ENCODE measurements at places on chromosomes 3 and 15.
A peak's percentile ranks its signal among the peaks of the same experiment; 100 is the strongest.

DNA sequence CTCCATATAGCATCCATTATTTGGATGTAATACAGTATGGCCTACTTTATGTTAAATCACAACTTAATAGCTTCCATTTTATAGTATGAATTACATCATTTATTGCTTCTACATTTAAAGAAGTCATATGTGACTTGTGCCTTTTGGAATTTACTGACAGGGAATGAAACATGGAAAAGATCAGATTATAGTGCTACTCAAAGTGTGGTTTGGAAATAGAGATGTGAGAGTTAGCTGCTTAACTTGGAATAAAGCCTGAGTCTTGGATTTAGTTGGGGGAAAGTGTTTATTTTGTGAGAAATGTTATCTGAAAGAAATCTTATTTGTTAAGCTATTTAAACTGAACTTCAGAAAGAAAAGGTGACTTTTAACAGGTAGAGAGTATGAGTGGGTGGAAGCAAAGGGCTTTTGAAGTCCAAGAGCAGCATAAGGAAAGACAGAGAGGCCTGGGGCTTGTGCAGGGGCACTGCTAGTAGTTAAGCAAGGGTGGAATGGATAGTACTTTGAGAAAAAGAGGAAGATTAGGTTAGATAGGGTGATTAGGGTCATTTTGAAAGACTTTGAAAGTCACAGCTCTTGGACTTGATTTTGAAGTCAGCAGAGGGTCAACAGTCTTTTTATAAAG, 60.5 kb downstream of the SLMAP start:
- DNase-seq: no peak

DNA sequence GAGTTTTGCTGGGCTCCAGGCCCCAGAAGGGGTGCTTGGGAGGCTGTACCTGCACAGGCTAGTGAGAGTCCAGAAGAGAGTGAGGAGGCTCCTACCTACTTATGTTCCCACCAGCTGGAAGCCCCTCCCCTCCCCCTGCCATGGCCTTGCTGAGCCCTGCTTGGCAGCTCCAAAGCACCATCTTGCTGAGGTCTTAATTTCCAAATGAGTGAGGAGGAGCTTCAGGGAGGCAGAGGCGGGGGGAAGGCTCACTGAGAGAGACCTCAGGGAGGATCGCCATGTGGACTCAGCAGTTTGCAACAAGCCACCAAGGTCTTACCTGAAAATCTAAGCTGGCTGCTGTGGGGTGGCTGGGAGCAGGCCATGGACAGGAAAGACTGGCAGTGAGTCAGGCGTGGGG, 8.7 kb upstream of the CACNA2D2 start:
- DNase-seq: no peak

GRCh38 chr15:75051191-75051608, 27.8 kb downstream of the PPCDC start:
- DNase-seq: no peak

GRCh38 chr3:60047426-60048200, 997.8 kb upstream of the CFAP20DC start:
- no peak for DNase-seq

DNA sequence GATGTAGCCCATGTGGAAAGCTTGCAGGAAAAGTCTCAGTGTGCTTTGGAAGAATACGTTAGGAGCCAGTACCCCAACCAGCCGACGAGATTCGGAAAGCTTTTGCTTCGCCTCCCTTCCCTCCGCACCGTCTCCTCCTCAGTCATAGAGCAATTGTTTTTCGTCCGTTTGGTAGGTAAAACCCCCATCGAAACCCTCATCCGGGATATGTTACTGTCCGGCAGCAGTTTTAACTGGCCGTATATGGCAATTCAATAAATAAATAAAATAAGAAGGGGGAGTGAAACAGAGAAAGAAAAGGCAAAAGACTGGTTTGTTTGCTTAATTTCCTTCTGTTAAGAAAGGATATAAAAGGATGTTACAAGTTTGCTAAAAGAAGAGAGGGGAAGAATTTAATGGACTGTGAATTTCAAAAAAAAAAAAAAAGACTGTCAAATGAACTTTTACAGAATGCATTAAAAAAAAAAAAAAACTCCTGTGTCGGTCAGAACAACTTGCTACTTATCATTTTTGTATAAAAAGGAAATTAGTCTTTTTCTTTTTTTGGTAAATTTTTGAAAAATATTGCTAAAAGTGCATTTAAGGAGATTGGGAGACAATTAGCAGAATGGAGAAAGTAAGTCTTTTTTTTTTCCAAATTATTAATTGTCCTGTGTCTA, 7.0 kb downstream of the NR2F2 start:
- no peak for DNase-seq

- no peak for DNase-seq
These were observed 102.6 kb upstream of the SLC6A6 start for GRCh38 chr3:14299767-14300166.

GRCh38 chr3:115627180-115628074, 4.1 kb downstream of the GAP43 start:
- no peak for DNase-seq

GRCh38 chr3:28077572-28077971, 163.8 kb upstream of the CMC1 start:
- no peak for DNase-seq

DNA sequence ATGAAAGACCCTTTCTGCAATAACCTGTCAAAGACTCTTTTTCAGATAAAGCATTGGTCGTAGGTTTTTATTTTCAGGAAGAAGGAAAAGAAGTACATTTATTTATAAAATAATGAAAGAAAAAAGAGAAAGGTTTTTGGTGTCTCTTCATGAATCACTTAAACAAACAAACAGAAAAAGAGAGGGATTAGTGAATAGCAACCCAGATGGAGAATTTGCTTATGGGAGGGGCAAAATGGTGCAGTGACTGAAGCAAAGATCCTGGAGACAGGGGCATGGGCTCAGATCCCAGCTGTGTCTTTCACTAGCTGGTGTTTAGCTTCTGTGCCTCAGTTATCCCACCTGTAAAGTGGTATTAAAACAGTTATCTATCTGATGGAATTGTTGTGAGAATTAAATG, 78.6 kb upstream of the PFN2 start:
- DNase-seq: no peak

- no peak for DNase-seq
These were observed 167.4 kb downstream of the NTRK3 start for GRCh38 chr15:88089024-88089620.

- no peak for DNase-seq
These were observed 47.6 kb upstream of the ST8SIA2 start for GRCh38 chr15:92346063-92346462.

DNA sequence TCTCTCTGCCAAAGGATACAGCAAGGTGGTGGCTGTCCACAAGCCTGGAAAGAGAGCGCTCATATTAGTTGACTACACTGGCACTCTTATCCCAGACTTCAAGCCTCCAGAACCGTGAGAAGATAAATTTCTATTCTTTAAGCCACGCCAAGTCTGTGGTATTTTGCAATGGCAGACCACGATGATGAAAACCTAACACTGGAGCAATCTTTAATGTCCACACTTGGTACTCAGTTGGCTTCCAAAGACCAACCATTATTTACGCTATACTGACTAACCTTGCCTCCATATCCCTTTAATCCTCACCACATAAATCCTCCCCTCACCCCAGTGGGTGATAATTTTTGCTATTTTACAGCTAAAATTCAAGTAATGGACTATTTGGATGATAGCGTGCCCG, 16.9 kb upstream of the LACTB start:
- no peak for DNase-seq

DNA sequence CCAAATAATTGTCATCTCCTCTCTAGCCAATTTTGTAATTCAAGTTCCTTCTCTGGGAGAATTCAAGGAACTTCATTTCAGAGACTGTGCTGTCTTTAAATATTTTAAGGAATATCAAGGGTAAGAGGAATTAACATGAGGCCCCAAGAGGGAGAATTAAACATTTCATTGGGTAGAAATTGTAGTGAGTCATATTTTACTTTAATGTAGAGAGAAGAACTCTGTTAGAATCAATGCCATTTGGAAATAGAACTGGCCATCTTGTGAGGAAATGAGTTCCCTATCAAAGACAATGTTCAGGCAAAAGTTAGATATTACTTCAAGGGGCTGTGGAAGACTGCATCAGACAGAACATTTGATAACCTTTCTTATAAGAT, 43.5 kb upstream of the TP63 start:
- DNase-seq: no peak

DNA sequence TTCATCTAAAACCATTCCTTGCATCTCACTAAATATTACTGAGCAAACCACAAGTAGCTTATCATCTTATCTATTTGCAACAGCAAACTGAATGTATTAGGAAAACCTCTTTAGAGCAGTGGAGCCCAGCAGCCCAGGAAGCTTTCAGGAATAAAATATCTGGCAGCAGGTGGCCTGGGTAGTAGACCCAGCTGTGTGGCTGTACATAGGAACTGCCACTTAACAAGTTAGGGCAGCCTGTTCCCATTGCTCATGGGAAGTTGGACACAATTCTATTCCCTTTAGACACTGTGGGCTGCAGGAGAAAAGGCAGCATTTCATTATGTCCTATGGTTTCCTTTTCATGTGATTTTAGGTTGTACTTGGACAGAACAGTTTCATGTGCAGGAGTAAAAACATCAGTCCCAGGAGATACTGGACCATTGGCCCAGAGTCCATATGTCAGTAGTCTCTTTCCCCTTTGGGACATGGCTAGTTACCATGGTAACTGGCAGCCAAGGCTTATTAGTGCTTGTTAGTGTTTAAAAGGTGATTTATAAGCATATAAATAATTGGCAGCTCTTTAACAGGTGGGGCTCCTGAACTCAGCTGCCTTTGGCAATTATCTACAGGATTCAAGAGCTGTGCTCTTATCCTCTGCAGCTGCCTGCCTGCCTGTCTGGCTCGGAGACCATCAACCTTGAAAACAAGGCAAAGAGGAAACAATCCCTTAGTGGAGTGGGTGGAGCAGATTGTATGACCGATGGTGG, 28.9 kb upstream of the LSAMP start:
- DNase-seq: no peak

GRCh38 chr3:127644641-127645370, 15.8 kb downstream of the PODXL2 start:
- DNase-seq: no peak

- no peak for DNase-seq
These were observed 856.2 kb downstream of the TUSC7 start for GRCh38 chr3:117565777-117566176.

DNA sequence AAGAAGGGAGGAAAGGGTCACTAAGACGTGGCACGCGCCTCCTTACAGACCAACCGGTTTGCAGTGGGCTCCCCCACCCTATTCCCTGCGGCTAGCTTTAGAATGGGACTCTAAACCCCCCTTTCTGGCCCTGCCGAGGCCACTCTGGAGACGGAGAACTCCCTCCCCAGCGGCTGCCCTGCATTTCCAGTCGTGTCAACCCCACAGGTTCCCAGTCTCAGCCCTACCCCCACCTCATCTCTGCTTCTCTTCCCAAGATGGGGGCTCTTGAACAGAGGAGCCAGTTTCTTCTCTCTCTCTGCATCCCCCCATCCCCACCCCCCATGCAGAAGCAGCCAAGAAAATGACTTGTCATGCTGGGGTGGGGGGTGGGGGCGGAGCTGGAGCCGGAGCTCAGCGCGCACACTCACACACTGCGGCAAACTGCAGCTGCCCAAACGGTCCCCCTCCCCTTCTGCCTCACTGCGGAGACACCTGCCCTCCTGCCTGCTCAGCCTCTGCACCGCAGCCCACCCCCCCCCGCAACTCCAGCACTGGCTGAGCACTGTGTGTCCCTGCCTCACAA, 871 bp downstream of the MAP1A start:
- DNase-seq: peak; percentile 70

DNA sequence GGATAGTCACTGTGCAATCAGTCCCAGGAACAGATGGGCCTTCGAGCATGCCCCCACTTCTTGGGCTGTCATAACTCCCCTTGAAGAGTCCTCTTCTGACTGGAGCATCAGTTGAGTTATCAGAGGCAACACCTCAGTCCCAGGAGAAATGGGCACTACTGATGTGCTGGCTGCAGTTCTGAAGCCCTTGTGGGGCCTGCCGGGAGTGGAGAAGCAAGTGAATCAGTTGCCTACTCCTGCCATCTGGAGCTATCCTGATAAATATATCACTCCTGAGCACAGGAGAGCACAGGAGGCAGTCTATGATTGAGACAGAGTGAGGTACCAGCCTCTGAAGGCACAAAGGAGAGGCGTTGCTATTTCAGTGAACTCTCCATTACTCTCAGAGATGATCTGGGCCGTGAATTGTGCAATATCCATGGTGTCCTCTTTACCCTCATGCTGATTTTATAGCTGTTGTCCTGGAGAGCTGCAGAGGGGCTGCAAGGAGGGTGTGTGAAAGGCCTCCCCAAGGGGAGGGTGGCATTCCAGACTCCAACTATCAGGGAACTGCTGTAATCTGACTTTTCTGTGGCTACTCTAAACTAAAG, 344.2 kb upstream of the ROPN1 start:
- no peak for DNase-seq

DNA sequence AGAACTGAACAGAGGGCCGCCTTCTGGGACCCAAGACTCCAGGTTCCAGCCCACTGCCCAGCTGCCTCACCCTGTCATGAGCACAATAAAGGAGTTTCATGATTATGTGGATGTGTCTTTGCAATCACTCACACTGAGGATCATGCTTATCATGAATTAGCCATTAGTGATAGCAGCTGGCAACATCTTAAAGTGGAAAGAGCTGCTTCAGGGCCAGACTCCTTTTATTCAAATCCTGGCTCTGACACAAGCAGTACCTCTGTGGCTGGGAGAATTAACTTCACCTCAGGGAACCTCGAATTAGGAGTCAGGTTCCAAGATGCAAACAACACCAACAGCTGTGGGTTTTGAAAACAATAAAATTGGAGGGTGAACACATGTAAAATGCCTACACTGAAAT, 6.6 kb upstream of the SCAP start:
- no peak for DNase-seq

- DNase-seq: no peak
These were observed 62.0 kb upstream of the ZBTB38 start for GRCh38 chr3:141306276-141306675.

DNA sequence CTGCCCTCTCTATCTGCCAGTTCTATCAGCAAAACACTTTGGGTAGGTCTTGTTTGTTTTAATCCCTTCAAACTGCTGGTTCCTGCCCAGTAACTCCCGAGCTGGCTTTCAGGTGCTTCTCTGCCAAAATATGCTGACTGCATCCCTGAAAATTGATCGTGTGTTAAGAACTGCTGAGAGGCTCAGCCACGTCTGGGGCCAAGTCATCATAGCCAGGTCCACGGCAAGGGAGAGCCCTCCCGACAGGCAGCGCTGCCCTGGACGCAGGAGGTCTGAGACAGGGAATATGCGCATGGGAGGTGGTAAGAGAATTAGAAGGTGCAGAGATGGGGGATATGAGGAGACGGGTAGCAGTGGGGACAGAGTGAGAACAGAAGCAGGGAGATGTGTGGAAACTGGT, 179.7 kb upstream of the TOPAZ1 start:
- no peak for DNase-seq

- no peak for DNase-seq
These were observed 392.6 kb upstream of the NAALADL2 start for GRCh38 chr3:174466471-174467054.

DNA sequence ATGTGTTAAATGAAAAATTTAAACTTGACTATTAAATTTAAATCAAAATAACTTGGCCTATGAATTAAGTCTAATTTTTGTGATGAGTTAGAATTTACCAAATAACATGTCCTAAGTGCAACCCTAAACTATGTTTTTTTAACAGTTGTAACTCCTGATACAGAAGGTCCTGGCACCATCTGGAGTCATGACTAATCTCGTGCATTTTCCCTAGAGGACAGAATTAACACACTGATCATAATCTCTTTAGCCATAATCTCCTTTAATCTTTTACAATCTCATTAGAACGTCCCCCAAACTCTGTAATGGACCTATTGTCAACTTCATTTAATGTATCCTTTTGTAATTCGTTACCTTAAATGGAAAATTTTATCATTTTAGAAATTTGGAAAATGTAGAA, 100.6 kb downstream of the SUCNR1 start:
- no peak for DNase-seq
